Glomerular endothelial cell (primary cell): ENCODE measurements at places on chromosomes 16 and 17.

- no peak for DNase-seq
Measured at GRCh38 chr17:27153005-27153404, 140.9 kb upstream of the WSB1 start.

DNA sequence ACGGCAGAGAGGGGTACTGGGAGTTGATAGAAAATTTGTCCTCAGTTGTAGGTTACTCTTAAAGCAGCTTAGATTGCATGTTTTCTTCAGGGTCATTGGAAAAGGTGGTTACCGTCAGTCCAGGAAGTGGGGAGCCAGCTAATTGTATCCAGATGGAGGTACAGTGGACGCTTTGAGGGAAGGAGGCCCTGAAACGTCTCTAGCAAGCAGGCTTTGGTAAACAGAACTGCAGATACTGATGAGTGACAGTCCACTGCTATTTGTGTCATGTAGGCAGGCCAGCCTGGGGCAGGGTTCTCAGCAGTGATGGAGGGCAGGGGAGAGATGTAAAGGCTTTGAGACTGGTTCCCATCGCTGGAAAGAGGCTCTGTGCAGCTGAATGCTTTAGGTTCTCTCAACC, 30.2 kb upstream of the ST6GALNAC1 start:
- no peak for DNase-seq

DNA sequence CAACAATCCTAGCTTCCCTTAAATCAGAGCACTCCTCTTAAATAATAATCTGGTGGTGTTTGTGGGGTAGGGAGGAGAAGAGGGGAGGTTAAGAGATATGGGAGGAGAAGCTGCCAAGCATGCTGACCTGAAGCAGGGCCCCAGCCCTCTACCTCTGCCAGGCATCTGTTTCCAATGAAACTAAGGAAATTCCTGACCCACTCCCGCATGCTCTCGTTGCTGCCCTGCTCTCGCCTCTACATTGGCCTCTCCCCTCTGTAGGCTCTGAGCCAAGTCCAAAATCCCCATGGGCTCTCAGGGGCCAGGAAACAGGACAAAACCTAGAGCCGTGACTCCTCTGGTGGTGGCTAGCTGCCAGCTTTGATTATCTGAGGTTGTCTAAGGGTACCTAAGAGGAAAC, 559.5 kb upstream of the CDH11 start:
- no peak for DNase-seq

GRCh38 chr17:19714542-19715411, 1.6 kb downstream of the SLC47A2 start:
- DNase-seq = no peak

GRCh38 chr17:35578929-35579432, 610 bp upstream of the PEX12 start:
- DNase-seq = no peak

- DNase-seq = no peak
Measured at GRCh38 chr17:8872705-8873435, 5.4 kb upstream of the PIK3R6 start.

- DNase-seq = no peak
Measured at GRCh38 chr16:75197522-75198134, 9.3 kb downstream of the CTRB2 start.
